Hematopoietic multipotent progenitor cell treated with erythropoietin and hydrocortisone succinate and interleukin-3 and kit ligand, for 6 days (in vitro differentiated cells): ENCODE measurements at places on chromosomes 4 and X.

DNA sequence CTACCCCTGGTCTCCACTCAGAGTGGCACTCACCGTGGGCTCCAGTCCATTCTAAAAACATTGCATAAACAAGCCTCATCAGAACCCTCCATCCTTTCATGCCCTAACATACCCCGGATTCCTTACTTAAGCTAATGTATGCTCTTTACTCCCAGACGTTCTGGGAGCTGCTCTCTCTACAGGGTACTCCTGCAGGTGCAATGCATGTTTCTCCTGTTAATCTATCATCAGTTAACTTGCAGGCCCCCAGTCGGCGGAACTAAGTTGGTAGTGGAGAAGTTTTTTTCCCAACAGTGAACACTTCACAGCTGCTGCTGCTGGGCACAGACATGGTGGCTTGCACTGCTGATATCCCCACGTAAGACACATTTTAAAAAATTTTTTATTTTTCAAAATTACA lies 161.6 kb upstream of the FAT1 start:
- no peak for DNase-seq

DNA sequence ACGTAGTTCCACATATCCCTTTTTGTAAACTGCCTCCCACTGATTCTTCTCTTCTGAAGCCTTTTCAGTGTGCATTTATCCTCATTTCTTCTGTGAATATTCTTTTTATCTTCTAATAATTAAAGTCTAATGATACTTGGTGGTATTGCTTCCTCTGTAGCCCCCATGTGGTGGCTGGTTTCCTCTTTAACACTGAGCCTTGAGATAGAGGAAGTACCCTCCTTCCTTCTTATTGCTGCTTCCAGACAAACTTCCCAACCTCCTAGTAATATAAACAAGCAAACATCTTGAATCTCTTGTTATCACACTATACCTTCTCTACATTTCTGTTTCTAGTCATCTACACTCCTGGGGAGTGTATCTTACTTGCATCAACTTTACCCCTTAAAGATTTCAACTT lies 310.5 kb upstream of the GIMD1 start:
- peak; percentile 13 for DNase-seq

DNA sequence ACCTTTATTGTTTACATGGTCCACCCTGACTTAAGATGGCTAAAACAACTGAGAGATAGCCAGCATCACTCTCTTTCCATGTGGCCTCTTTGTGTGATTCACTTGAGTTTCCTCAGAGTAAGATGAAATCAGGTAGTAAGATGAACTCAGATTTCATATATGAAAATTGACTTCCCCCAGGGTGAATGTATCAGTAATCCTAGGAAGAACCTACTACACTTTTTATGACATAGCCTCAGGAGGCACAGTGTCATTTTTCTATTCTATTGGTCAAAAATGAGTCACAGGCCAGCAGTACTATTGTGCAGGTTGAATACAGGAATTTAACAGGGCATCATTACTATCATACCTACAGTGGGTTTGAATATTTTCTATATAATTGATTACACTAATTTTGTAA lies 14.6 kb upstream of the SULT1E1 start:
- no peak for DNase-seq

DNA sequence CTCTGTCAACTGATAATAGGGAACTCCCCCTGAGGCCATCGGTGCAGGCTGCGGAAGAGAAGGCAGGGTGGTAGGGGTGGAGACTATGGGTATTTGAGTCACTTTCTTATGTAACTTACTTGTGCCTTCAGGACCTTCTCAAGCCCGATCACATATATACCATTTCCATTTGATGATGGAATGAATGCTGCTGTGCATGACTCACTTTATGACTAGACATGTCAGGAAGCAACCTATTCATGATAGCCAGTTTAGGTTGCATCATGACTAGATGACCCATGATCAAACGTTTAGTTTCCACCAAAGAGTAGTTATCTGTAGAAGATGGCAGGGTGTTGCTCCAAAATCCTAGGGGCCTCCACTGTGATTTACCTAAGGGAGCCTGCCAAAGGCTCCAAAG lies 435.5 kb downstream of the DTHD1 start:
- DNase-seq = no peak
